ENCODE measurements at places on chromosomes 7 and 10.

GRCh38 chr10:33484787-33485186 lies 150.3 kb upstream of the NRP1 start:
- no peak for DNase-seq

- DNase-seq = no peak
These were observed 319.2 kb downstream of the EXOC4 start for GRCh38 chr7:133572087-133572486.

DNA sequence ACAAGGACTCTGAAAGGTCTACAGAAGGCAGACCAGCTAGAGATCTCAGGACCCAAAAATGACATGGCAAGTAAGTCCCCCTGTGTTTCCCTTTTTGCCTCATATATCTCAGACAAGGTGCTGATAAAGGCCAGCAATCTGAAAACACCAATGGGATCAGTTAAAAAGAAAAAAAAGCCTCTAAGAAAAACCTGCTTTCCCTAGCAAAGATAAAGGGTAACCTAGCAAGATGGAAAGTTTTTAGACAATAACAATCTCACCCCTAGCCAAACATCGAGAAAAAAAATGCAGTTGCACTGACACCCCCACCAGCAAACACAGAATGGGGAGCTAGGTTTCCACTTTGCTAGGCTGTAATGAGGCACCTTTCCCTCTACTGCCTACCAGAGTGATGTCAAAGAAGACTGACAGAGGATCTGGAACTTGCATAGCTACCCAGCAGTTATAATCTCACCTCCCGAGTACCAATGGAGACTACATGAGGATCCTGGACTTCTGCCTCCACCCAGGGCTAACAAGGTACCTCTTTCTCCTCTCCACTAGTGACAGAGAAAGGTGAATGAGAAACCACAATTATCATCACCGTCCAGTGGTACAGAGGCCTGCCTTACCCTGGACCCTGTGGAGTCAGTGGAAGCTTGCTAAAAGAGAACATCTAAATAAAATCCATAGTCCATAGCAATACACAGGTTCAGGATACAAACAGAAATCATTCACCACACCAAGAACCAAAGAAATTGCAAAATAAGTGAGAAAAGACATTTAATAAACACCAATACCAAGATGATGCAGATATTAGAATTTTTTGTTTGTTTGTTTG lies 240.8 kb downstream of the ARHGAP12 start:
- no peak for DNase-seq

DNA sequence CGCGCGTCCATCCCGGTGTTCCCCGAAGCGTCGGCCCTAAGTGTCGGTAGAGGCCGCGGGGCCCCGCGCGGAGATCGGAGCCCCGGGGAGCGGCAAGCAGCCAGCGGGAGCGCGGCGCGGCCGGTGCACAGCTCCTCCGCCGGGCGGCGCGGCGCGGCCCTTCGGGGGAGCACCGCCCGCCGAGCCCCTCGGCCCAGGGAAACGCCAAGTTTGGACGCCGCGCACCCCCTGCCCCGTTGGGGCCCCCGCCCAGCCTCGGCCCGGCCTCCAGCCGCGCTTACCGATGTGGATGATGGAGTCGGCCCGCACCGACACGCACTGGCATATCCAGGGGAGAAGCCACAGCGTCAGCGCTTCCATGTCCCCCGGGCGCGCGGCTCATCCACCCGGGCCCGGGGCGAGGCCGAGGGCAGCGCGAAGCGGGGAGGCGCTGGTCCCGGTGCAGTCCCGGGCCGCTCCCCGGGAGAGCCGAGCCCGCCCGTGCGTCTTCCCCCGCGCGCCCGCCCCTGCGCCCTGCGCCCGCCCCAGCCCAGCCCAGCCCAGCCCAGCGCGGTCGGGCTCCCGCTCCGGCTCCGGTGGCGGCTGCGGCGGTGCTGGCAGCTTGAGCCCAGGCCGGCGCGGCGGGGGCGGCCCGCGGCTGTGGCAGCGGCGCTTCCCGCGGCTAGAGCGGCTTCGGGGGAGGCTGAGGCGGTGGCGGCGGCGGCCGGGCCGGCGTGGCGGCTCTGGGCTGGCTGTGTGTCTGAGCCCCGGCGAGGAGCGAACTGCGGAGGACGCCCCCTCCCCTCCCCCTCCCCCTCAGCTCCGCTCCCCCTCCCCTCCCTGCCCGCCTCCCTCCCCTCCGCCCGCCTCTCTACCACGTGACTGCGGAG lies at the start of gene GRID1:
Gene GRID1 (minus strand): TSS at position 763 of the 869 bp plus-strand sequence.
- peak; percentile 23 for DNase-seq

DNA sequence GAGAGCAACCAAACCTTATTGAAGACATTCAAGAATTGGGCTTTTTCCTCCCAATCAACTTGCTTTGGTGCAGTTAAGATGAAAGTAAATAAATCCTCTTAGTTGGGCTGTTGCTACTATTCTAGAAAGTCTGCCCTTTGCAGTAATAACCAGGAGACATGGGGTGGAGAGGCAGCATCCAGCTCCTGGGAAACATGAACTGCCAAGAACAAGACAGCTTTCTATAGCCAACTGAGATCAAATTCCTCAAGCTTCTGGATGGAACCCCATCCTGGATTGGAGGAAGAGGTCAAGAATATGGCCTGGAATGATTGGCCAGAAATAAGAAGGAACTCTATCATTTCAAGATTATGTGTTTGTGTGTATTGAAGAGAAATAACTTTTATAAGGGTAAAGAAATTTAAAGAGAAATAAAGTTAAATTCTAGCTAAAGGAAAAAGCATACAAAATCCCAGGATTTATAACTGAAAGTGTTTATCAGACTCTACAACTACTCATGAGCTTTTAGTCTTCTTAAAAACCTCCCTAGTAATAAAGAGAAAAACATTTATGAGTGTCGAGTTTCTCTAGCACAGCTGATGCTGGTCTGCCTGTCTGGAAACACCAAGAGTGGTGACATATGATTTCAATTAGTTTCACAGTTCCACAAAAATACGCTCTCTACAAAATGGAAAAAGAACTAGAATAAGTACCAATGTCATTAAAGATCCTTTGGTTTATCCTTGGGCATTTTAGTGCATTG lies 70.1 kb upstream of the COL1A2 start:
- no peak for DNase-seq

DNA sequence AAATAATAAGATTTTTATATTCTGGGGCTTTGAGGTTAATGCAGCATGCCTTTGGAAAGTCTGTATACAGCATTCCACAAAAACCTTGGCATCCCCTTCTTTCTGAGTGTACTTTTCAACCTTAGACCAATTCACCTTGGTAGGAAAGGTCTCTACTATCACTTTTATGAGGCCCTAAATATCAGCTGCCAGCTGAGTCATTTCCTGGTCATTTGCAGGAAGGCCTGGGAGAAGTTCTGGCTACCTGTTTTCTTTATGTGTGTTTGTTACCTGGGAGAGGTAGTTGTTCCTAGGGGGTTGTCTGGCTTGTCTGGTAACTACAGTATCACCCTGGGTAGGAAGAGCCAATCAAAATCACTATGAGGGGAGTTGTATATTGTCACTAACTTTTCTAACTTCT lies 4.1 kb downstream of the SPAM1 start:
- no peak for DNase-seq

GRCh38 chr10:114811862-114812261 lies 9.7 kb upstream of the FHIP2A start:
- DNase-seq = no peak

DNA sequence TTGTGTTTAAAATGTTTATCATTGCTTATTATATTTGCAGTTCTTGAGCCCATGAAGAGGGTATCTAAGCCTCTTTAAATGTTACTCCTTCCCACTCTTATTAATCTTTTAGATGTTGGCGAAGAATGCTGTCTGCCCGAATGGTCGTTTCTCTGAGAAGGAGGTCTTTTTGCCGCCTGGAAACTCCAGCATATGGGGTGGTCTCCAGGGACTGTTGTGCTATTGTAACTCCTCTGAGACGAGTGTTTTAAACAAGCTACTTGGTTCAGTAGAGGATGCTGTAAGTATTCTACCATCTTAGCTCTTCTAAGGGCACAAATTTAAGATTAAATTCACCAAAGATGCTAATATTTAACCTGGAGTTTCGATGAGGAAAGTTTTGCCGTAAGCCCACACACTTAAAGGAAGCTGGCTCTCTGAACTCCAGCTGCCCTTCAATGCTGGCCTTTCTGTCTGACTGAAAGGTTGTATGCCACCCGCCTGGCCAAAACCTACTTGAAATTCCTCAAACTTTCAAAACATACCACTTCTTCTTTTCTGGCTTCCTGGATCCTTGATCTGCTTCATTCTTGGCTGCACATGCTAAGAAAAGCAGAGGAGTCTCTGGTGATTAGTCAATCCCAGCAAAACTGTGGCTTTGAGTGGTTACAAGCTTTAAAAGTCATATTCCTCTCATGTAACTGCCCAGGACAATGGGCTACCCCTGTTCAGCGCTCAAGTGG lies 74.7 kb downstream of the ABCA13 start:
- DNase-seq = no peak

DNA sequence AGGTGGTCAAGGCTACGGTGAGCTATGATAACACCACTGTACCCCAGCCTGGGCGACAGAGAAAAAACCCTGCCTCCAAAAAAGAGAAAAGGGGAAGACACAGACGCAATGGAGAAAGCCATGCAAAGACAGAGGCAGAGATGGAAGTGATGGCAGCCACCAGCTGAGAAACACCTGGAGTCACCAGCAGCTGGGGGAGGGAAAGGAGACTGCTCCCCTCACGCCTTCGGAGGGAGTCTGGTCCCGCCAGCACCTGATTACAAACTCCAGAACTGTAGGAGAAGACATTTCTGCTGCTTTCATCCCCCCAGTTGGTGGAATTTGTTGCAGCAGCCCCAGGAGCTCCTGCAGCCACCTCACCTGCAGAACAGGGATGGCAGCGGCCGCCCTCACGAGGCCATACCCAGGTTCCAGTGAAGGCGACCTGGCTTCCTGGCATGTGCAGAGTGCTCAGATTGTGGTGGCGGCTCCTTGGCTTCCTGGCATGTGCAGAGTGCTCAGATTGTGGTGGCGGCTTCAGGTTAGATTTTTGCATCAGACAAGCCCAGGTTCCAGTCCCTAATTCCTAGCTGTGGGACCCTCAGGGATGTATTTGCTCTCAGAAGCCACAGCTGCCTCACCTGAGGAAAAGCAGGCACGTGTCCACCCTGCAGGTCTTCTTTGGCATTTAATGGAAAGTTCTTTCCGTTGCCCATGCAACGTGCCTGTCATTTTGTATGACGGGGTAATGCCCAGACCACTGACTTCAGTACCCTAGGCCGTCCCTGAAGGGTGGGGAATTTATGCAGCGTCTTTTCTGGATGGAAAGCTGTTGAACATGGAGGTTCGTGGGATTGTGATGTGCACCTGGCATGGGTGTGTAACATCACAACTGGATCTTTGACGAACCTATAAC lies 182.9 kb downstream of the EBF3 start:
- DNase-seq = no peak
